ENCODE measurements at places on chromosomes 4 and X.

- DNase-seq: no peak
Measured at GRCh38 chr4:83618991-83619645, 83.2 kb downstream of the GPAT3 start.

DNA sequence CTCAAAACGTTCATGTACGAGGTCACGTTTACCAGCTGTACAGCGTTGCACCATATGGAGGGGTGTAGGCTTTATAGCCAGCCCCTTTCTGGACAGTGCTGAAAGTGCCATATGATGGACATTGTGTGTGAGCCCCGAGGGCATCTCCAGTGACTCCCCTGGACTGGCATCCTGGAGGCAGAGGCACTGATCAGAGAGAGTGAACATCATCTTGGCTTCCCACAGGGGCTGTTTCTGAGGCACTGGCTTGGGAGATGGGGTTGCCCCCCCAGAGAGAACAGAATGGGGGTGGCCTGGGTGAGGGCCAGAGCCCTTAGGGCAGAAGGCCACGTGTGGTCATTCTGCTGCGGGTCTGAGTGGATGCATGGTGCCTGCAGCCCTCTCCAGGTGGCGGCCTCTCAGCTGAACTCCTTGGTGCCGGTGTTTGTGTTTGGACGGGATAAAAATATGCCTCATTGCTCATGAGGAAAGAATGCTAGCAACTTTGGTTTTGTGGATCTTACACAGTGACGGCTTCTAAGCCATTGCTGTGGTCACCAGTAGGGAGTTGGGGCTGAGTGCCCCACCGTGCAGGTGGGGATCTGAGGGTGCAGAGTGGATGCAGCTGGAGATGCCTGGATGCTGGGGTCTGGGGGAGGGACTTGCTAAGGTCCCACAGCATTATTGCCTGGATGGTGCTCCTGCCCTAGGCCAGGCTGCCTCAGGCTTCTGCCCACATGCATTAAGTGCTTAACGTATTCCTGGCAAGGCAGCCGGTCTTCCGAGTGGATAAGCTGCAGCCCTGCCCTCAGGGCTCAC is 3.4 kb downstream of the WFS1 start:
- no peak for DNase-seq

- DNase-seq: no peak
Measured at GRCh38 chr4:10690185-10690907, 5.8 kb upstream of the CLNK start.

- DNase-seq: no peak
Measured at GRCh38 chr4:335515-335914, 2.1 kb upstream of the ZNF141 start.

DNA sequence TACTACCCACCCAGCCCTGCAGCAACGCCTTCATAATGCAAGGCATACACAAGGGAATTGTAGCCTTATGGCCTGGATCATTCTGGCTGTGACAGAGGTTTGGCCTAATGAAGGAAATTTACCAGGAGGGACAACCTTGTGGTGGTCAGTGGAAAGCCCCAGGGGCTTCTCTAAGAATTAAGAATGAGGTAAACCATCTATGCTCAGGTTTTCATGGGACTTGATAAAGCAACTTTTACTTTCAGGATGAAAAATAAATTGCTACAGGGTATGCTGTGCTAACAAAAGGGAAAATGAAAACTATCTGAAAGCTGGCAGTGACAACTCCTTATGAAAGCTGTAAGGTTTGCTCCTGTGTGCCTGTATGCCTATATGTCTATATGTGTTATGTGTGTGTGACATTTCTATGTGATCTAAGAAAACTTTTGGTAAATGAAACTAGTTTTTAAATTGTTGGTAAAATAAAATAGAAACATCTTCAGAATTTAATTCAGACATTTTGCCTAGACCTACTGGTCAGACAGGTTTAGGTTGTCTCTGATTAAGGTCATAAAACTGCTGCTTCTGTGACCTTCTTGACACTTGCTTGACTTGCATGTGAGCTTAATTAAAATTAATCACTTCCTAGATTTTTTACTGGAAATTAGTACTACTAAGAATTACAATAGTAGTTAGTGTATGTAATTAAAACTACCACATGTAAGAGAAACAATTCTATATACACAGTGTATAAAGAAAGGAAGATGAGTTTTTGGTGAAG is 19.9 kb upstream of the TXK start:
- no peak for DNase-seq

DNA sequence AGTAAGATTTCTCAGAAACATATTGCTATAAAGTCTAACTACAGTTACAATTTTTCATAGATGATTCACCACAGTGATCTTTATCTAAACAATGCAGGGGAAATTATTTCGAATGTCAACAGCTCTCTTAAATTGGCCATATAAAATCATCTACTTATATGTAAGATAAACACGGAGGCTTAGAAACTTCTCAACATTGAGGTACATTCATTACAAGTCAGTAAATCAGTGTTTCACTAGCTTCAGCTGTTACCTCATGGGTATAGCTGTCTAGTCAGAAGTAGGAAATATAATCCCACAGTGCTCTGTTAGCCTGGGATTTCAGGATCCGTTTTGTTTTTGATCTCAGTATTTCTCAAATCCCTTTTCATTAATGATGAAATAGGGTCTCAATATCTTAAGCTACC is 43.2 kb downstream of the PCDH7 start:
- DNase-seq: no peak

DNA sequence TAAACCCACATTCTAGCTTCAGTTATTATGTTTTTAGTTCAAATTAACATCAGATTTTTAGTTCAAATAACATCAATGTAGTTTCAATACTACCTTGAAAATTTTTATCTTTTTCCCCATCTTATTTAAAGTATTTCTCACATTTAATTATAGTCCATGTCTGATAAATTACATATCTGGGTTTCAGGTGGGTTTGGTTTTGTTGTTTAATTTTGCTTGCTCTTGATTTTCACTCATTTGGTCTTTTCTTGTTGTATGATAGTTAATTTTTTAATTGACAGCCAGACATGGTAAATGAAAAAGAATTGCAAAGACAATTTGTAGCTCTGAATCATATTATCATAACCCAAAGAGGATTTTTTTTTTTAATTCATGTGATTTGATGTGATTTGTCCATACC is 41.9 kb downstream of the GYG2 start:
- DNase-seq: no peak

DNA sequence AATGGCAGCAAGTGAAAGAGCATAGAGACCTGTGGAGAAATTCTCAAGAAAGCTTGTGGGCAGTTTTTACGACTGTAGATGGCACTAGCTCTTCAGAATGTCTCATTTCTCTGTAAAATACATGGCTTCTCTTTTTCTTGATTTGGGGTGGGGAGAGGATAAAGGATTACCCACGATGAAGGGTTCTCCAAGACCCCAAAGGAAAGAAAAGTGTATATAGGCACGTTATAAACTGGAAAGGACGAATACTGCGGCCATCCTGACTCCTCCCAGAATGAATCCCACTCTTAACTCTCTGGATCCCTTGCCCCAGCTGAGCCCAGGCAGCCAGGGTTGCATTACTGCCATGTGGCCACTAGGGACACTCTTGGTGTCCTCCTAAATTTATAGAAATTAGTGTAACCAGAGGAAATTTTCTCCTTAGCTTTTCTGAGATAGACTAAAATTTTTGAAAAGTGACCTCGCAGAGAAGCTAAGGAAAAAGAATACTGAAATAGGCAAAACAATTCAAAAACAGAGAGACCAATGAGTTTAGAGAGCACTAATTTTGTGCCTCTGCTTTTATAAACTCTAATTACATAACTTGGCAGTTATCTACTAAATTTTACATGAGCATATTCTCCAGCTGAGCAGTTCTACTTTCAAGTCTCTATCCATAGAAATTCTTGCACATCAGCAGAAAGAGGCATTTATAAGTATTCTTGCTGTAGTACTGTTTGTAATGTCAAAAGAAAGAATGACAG is 37.8 kb upstream of the PCDH19 start:
- DNase-seq: peak; percentile 5

DNA sequence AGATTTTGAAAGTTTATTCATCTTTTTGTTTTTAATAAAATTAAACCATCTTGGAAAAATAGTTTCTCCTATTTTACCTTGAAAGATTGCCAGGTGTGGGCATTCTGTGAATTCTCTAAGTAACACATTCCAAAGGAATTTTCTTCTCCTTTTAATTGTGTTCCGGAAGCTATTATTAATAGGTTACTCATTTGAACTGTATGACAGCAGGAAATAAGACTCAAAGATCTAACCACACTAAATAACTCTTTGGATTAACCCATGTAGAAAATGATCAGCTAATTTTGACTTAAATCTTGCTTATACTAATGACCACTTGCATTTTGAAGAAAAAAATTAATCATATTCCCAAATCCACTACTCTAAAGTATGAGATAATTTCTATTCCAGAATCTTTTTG is 17.6 kb upstream of the CCNI start:
- DNase-seq: no peak

- DNase-seq: no peak
Measured at GRCh38 chrX:42075032-42075431, 151.7 kb upstream of the CASK start.

GRCh38 chr4:699816-700580 is 5.6 kb upstream of the PCGF3 start:
- no peak for DNase-seq

DNA sequence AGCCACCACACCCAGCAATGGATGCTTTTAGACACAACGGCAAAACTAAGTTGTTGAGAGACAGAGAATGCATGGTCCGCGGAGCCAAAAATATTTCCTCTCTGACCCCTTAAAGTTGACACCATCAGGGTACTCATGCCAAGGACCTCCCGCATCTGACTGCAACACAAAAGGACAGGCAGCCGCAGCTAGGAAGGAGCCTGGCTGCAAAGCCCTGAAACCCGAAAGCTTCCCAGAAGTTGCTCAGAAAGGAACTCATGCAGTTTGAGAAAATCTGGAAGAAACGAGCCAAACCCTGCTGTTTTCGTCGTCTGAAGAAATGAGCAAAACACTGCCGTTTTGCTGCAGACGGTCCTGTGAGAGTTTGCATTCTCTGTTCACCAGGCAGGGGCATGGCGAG is 16.5 kb downstream of the DHRSX start:
- DNase-seq: no peak

All from activated CD4-positive, alpha-beta T cell treated with anti-CD3 and anti-CD28 coated beads for 24 hours (primary cell).